Caki2 (cell line): ENCODE measurements at places on chromosomes 1 and 21.

DNA sequence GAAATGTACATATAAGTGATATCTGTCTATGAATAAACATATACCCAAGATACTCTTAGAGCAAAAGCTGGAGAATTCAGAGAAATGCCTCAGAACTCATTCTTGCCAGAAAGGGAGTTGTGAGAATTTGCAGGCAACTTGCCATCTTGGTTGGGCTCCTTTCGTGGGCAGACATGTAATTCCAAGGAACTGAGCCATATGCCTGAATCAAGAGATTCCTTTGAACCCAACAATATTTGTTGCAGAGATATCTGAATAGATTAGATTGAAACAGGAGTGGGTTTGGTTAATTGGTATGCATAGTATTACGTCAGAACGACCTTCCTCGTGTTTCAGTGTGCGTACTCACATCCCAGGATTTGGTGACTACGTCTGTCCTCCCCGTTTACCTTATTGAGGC lies 67.0 kb downstream of the TGFB2 start:
- DNase-seq = no peak

GRCh38 chr1:218482683-218483082 lies 137.5 kb downstream of the TGFB2 start:
- DNase-seq = no peak

GRCh38 chr1:209585672-209586071 lies 2.2 kb downstream of the CAMK1G start:
- no peak for DNase-seq

DNA sequence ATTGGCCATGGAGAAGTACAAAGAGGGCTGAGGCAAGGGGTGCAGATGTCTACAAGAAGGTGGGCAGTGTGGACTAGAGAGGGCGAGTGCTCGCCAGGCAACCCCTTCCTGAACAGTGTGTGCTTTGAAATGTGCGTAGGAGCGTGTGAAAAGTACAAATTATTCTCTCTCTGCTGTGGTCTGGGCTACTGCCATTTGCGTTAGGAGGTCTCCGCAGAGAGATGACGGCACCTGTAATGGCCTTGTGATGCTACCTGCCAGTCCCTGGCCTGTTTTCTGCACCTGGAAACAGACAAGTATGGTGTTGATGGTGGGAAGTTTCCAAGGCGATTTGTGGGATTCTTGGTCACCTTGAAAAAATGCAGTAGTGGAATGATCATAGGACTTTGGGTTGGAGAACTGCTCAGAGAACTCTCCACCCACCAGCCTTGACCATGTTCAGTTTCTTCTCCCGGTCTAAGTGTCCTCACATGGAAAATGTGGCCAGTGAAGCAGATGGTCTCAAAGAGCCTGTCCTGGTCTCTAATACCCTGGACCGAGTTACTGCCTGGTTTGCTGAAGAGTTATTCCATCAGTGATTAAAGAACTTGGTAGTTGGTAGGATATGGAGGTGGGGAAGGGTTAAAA lies 74.5 kb downstream of the MRPS6 start:
- DNase-seq = no peak

GRCh38 chr1:184366997-184367396 lies 19.8 kb upstream of the C1orf21 start:
- no peak for DNase-seq

DNA sequence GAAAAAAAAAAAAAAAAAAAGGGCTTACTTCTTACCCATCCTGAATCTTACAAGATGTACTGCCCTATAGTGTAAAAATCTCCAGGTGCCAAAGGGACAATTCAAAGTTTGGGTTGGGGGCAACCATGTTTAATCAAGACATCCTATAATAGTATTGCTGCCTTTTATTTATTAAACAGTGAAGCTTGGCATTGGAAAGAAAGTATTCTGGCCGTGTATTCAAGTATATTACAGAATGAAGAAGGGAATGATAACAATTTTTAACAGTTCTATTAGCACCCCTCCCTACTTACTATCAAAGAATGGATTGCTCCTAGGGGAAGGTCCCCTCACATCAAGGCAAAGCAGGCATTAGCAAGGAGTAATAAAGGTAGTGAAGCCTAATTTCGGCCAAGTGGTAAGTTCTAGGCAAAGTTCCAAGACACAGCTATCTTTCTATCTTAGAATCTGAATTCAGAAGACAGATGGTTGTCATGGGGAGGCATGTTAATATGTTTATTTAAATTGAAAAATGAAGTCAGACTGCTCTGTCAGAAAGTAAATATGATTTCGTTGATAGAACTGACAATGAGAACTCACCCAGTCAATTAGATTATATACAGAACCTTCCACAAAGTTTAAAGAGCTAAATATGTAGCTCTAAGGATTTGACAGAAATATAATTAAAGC lies 24.6 kb downstream of the ST7L start:
- no peak for DNase-seq

DNA sequence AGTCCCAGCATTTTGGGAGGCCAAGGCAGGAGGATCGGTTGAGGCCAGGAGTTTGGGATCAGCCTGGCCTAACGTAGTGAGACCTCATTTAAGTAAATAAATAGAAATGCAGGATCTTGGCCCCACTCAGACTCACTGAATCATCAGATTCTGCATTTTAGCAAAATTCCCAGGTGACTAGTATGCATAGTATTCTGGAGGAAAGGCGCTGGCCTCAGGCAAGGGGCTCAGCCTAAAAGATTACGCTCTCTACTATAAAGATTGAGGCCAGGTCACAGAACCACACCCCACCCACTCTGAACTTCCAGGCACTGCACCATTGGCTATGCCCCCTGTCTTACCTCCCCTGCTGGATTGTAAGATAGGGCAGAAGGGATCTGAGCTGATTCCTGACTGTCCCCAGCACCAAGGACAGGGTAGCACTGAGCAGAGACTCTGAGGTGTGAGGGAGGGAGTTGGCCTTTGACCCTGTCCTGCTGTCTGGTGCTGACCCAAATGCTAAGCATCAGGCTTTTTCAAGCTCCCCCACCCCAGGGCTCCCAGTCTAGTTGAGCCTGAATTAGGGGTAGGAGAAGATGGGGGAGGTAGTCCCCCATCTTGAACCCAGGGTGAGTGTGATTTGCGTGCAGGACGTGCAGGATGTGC lies 2.7 kb downstream of the FOXE3 start:
- no peak for DNase-seq

DNA sequence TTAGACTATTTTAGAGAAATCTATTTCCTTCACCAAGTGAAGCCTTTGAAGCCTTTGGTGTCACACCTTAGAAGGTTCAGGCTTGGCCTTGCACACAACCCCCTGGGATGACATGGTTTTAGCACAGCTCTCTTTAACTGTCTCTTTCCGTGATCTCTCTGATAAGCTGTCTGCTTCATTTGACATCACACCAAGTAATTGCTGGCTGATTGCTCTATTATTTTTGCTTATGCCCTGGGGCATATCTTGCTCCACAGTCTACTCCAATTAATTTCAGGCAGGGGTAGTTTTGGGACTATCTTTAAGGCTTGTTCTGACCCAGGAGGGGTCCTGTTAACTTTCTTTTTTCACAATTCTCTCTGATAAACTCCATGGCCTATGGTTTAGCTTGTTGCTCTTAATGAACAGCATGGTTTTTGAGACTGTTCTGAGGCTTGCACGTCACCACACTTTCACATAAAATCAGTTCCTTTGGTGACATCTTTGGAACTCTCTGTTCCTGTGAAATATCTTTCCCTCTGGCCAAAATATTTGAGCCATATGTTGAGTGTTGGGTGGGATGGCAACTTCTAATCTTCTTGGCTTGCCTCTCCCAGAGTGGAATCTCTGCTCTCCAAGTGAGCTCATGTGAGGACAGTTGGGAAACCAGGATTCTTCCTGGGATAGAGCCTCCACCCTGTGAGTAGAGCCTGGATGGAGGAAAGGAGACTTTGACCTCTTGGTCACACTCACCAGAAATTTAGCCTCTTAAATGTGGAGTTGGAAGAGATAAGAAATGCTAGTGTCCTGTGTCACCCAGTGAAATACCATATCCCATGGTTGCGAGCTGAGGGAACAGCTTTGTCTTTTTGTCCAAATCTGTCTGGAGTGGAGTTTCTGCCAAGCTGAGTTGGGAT lies 63.6 kb downstream of the MAP3K21 start:
- no peak for DNase-seq

DNA sequence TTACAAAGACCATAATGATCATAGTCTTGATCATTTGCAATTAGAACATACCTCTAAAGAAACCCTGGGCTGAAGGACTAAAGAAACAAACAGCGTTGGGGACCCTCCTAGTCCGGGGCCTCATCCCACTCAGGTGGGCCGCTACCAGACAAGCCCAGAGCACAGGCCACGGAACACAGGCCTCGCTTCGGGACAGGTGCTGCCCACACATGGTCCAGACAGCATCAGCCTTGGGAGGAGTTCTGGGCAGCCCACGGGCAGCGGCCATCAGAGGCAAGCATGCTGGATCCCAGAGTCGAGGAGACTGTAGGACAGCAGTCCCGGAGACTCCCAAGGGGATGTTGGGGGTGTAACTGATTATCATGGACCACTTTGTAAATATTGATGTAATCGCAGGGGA lies 4.9 kb downstream of the C2CD2 start:
- no peak for DNase-seq

GRCh38 chr1:54200519-54200997 lies 591 bp downstream of the MRPL37 start:
- no peak for DNase-seq

DNA sequence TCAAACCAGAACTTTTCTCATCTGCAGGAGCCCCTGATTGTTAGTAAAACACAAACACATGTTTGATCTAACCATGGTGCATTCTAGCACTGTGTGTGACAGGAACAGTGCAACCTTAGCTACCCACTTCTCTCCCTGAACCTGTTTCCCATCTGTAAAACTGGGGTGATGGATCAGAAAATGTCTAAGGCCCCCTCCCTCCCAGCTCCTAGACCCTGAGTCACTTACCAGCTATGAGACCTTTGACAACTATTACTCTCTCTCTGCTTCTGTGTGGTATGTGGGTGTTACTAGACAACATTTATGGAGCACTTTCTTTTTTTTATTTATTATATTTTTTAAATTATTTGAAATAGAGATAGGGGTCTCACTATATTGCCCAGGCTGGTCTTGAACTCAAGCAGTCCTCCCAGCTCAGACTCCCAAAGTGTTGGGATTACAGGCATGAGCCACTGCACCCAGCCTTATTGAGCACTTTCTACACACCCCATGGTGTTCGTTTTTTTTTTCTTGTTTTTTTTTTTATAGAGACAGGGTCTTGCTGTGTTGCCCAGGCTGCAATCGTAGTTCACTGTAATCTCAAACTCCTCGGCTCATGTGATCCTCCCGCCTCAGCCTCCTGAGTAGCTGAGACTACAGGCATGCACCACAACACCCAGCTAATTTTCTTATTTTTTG lies 2.6 kb downstream of the INPP5B start:
- DNase-seq = no peak

GRCh38 chr1:9251501-9251900 lies 16.9 kb downstream of the H6PD start:
- no peak for DNase-seq

DNA sequence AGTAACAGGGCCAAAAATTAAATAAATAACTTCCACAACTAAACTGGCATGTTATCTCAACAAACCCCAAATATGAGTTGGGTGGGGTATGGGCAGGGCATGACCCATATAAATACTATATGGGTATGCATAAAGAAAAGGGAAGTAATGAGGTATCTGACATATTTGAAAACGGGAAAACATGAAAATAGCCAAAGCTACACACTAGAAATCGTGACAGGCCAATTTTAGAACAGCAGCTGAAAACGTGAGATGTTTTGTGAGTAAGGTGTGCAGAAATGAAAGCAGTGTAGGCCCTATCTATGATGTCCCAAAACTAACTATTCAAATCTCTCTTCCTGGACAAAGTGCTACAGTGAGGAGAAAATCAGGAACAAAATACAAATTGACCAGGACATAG lies 537.9 kb upstream of the NR5A2 start:
- no peak for DNase-seq

DNA sequence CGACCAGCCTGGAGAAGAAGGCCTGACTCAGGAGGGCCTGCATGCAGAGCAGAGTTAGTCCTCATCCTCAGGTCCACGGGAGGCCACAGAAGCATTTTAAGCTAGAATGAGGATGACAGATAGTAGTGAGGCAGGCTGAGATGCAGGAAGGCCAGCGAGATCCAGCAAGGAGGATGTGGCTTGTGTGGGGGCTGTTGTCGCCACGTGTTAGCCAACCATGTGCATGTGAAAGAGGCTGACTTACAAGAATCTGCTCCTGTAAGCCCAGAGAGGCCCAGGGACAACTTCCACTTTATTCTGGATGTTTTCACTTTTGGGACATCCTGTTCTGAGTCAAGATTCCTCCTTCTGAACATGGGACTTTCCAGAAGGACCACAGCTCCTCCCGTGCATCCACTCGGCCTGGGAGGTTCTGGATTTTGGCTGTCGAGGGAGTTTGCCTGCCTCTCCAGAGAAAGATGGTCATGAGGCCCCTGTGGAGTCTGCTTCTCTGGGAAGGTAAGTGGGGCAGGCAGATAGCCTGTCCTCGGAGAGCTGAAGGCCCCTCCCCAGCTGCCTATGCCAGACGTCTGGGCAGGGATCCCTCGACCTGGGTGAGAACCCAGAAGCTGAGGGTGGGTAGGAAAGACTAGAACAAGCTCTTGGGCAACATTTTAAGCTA lies at the start of gene SLAMF8:
SLAMF8 (plus strand) TSS at position 433 of the 661 bp plus-strand sequence; CDS start at position 459, 26 bp downstream.
- DNase-seq = no peak

DNA sequence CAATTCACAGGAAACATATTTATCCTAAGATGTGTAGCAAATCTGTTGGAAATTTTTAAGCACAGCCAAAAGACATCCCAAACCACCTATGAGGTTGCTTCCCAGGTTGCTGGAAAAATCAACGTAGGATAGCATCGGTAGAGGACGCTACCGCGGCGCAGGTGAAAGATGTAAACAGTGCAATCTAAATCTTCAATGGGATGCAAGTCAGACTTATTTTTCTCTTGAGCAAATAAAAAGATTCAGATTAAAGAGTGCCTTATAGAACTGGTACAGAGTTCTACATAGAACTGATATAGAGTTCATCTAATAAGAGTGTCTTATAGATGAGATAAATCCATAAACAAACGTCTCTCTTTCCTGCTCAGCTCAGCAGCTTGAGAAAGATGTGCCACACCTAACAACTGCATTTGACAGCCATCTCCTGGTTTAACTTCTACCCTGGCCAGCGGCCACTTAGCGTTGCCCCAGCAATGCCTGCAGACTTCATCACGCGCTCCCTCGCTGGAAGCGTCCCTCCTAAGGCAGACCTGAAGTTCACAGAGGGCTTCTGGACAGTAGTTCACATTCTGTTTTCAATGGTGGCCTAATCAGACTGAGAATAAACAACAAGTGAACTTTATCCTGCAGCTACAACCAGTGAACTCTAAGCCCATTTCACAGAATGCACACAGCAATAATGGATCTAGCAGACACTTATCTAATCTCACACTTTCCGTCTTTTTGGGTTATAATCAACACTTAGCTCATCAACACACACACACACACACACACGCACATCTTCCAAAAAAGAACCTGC lies 164.5 kb downstream of the TOMM20 start:
- no peak for DNase-seq

DNA sequence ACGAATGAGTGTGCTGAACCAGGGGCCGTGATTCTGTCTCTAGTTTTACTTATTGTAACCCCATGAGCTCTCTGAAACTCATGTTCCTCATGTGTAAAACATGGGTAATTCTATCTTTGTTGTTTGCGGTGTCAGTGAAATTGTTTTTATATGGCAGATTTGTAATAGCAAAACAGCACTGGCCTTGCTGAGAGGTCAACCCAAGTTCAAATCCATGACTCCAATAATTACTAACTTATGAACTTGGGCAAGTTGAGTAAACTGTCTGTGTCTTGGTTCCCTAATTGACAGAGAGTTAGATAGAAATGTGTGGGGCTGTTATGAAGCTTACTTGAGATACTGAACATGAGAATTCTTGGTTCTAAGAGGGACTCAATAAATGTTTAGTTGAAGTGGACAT lies 17.8 kb downstream of the C1orf116 start:
- no peak for DNase-seq

GRCh38 chr1:159906960-159907359 lies 7.0 kb upstream of the CFAP45 start:
- DNase-seq = no peak
